ENCODE measurements at places on chromosomes 13 and 19.
A peak's percentile ranks its signal among the peaks of the same experiment; 100 is the strongest.

GRCh38 chr19:39211731-39212374 lies 7.8 kb upstream of the SYCN start:
- no peak for DNase-seq

DNA sequence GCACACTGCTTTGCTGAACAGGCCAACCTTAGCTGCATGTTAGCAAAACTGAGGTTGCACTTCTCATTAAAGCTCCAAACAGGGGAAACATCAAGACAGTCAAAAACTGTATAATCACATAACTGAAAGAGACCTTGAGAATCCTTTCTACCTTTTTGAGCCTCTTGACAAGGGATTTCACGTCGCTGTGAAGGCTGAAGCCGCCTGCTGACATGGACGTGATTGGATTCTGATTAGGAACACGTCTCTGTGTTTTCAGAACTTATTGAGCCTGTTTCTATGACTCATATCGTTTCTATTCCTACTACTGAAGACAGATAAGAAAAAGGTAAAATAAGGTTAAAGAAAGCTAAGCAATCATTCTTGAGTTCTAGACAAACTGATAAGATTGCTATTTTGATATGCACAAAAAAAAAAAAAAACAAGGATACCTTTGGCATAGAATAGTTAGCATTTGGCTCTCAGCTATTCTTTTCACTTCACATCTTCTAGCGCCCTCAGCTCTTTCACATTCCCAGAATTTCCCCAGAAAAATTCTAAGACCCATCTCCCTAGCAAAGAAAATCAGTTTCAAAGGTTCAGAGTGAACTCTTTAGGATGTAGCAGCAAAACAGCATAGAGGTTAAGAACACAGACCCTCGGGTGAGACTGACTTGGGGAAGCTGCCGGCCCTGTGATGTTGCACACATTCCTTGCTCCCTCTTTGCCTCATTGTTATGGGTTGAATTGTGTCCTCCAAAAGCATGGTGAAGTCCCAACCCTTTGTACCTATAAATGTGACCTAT lies 81.6 kb downstream of the DOCK9 start:
- no peak for DNase-seq

DNA sequence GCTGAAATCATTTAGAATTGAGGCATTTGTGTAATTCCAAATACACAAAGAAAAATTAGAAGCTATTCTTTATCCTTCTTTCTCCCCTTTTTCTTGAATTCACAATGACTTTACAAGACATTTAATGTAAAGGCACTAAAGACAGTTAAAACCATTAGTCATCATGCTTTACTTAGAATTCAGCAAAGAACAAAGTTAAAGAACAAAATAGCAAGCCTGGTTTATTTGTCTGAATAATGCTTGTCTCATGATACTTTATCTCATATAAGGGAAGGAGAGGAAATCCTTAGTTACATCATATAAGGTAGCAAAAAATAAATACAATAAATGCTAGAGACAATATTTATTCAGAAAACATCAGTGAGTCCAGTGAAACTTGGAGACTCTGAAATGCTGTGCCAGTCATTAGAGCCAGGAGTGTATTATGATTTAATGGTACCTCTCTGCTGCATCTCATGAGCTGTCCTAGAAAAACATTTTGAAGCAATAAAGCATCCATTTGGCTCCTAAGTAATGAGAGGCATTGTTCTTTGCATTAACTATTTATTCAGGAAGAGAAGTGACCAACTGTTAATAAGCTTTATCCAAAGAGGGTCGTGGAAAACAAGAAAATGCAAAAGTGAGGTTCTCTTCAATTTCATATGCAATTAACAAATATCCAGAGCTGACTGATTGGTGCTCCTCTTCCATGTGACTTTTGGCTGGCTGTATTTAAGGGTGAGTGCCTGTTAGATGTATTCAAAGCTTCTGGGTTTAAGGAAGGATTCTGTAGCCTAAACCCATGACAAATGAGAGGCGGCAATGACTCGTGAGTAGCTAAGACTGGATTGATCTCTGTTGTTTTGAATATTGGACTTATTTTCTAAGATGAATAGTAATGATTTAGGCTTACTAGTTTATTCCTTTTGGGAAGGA lies 105.0 kb downstream of the DGKH start:
- no peak for DNase-seq

GRCh38 chr19:58364146-58364545 lies 1.6 kb upstream of the ZNF497 start:
- DNase-seq, result no peak

DNA sequence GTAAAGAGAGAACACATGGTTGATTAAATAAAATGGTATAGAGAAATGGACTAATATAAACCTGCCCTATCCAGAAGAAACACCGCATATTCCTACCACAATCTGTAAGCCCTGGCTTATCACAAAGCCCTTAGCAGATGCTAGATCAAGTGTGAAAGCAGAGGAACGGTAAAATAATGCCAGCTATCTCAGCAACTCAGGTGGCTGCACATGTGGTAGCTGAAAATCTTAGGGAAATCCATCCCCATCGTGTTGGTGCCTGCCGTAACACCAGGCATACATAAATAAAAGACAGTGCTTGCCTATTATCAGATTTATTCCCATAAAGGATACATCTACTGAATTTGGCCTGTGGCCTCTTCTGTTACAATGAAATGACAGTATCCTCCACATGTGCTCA lies 304.1 kb upstream of the MAB21L1 start:
- DNase-seq, result peak; percentile 3

DNA sequence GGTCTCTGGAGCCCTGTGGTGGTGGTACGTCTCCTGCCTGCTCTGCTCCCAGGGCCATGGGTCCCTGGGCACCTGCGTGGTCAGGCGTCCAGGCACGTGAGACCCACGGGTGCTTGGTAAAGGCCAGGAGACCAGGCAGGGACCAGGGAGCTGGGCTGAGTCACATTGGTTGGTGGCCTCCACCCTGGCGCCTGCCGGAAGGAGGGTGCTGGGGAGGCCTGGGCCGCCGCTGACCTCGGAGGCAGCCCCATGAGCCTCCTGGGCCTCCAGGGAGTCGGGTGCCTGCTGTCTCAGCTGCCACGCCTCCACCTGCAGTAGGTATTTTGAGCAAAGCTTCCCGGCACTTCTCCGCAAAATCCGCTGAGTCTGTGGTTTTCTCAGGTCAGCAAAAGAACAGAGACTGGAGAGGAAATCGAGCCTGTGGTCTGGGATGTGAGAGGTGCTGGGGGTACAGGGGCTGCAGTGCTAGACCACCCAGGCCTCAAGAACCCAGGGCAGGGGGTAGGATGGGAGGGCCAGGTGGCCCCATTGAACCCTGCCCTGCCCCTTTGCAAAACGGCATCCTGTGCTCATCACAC lies 3.6 kb upstream of the PLK5 start:
- DNase-seq, result no peak

- DNase-seq, result no peak
Measured at GRCh38 chr19:958967-959855, 24.9 kb upstream of the WDR18 start.

- no peak for DNase-seq
Measured at GRCh38 chr19:46350029-46350757, 3.3 kb downstream of the PPP5C start.

Data from NCI-H524 treated with DMSO at 0.1 percent for 48 hours (cell line).